Occipital lobe (tissue), 3 donors: ENCODE measurements at places on chromosomes 2 and 18. TPM values are rescaled to one million over a fixed set of nuclear protein-coding genes. Genes with fewer than 3 reads are reported as not detected.

- DNase-seq, result peak; percentile 13
Measured at GRCh38 chr18:6885992-6886796, 156.7 kb downstream of the ARHGAP28 start.

ELOA2 gene
- total RNA-seq, result not detected

GRCh38 chr2:102391565-102391964 lies 31.4 kb upstream of the IL18RAP start:
- DNase-seq, result no peak

GRCh38 chr2:11395389-11395788 lies 51.0 kb upstream of the ROCK2 start:
- no peak for DNase-seq

- DNase-seq, result no peak
Measured at GRCh38 chr18:51153659-51154371, 43.7 kb downstream of the MEX3C start.

DNA sequence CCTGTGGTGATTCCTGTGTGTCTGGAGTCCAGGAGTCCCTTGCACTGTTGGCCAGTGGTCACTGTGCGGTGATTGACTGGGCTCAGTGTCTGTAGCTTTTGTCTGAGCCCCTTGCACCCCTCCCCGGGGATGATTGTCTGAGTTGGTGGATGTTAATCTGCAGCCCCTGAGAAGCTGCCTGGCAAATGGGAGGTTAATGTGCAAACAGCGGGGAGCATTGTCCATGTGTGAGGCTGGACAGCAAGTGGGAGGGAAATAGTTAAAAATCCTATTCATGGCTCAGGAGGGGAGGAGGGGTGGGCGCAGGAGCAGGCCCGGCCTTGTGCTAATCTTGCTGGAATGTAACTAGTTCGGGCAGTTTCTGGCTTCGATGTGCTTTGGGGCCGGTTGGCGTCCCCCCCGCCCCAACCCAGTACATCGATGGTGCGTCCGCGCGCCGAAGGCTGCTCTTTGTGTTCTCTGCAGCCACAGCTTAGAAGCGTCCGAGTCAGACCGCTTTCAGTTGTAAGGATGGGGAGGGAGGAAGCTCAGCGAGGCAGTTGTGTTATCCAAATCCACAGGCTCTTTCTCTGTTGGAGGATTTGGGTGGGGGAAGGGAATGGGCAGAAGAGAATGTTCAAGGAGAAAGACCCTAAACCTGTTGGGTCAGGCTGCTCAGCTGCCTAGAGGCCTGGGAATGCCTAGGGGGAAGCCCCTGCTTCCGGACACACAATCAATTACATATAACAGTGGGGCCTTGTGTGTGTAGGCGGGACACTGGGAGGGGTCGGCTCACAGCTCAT lies 71.8 kb downstream of the TGOLN2 start:
- DNase-seq, result no peak

REG3G gene
- not detected for total RNA-seq

CREG2 gene
- 4.8 TPM for total RNA-seq

CHRND gene
- not detected for total RNA-seq

SEC11C gene
- 56.0 TPM for total RNA-seq

GRCh38 chr2:106073678-106074406 lies 120.3 kb downstream of the UXS1 start:
- DNase-seq, result no peak

RESP18 gene
- total RNA-seq, result not detected

DNA sequence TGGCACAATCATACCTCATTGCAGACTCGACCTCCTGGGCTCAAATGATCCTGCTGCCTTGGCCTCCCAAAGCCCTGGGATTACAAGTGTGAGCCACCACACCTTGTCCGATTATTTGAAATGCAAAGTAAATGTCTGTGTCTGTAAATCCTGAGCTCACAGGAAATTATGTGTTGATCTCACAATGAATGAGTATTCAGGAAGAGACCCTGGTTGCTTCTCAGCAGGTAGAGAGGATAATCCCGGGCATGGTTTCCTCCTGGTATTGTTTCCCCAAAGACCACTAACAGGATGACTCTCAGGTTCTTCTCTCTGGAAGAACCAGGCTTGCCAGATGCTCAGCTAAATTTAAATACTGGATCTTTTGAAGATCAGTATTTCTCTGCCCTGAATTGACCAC lies 147.6 kb downstream of the LDLRAD4 start:
- no peak for DNase-seq

- DNase-seq, result no peak
Measured at GRCh38 chr2:176284461-176285049, 15.3 kb downstream of the MTX2 start.

DNA sequence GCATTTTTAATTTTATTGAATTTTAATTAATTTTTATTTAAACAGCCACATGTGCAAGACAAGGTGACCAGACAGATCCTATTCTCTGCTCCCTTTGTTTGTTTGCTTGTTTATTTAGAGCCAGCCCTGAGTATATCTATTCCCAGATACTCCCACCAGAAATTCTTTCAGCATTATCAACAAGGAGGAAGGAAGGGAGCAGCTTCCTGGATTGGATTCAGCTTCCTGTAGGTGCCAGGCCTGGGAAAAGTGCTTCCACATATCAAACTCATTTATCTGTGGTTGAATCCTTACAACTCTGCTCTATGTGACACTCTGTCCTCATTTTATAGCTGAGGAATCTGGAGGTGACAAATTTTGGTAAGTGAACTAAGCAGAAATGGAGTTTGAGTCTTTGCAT lies 60.5 kb upstream of the KLF7 start:
- DNase-seq, result no peak

LCT gene
- total RNA-seq, result not detected

ABI2 gene
- total RNA-seq, result 217 TPM

DNA sequence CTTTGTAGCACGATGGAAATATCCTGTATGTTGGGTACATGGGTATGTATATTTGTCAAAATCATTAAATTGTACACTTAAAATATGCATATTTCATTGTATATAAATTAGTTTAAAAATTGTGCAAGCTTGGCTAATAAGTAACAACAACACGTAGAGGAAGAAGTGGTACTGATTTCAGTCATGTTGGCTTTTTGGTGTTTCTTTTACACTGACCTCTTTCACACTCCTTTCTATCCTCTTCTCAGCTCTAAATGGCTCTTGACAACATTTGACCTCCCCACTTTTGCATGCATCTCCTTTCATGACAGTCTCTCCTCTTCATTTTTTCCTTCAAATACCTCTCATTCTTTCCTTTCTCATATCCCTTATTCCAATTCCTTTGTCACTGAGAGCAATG lies 801.4 kb upstream of the ZEB2 start:
- no peak for DNase-seq

BAZ2B gene
- 189 TPM for total RNA-seq

CCDC102B gene
- 20.1 TPM for total RNA-seq

DNA sequence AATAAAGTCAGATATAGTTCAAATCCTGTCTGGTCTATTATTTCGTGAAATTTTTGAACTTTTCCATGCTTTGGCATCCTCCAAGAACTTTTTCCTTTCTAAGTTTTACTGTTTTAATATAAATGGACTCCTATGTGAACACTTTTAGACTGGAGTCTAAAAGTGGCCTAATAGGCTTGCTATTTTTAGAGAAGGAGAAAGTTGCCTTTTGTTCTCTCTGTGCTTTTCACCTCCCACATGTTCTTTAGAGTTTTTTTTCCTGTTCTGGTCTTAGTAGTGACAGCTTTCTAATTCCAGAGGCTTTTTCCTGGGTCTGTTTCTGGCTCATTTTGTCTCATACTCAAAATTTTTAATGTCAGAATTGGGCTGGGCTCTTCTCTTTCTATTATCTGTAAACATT lies 72.2 kb downstream of the ADAM23 start:
- no peak for DNase-seq

GRCh38 chr2:107931412-107931811 lies 54.9 kb upstream of the SLC5A7 start:
- no peak for DNase-seq

GPR148 gene
- total RNA-seq, result 0.31 TPM

DNA sequence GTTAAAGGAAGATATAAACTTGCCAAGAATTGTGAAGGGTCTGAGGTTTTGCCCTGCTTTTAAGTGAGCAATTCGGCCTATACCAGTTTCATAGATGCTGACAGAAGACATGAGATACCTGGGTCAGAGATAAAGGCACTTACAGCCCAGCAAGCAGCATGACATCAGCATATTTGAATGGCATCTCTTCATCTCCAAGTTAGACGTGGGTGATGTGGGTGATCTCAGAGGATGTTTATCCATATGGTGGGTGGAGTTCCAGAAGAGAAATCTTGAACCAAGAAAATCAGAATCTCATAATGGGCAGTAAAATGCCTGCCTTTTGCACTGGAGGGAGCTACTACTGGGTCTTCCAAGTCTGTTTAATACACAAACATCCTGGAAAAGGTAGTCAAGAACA lies 44.7 kb downstream of the GYPC start:
- DNase-seq, result no peak

GRCh38 chr2:215436705-215437565 lies 1.1 kb upstream of the FN1 start:
- DNase-seq, result no peak

G6PC2 gene
- total RNA-seq, result not detected

DNA sequence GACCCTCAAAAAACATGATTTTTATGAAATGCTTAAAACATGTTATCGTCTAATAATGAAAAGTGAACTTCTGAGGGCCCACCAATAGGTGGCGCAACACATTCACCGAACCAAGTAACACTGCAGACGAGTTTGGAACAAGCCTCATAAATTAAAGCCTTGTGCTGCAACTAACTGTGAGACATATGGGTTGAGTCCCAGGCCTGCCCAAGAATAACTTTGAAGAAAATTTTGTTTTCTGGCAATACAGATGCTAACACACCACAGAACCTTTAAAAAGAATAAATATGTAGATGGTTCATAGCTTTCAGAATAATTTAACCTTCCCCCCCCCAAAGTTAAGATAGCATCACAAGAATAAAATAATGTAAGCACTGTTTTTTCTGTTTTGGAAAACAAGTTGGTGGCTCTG lies 285.9 kb downstream of the RNF144A start:
- peak; percentile 25 for DNase-seq

DNA sequence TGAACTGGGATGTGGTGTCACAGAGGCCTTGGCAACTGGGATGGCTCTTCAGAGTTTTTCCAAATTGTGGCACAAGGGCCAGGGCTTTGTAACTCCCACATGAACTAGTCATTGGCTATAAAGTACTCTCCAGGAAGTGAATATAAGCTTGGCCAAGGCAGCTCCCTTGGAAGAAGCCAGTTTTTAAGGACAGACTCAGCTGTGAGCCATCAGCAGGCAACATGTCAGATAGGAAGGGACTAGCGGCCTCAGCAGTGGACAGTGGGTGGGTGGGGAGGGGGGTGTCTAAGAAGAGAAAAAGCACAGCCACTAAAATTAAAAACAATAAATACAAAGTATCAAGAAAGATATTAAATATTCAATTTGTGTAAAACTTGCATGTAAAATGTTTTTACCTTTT lies 691.1 kb upstream of the PIK3C3 start:
- DNase-seq, result no peak

DNA sequence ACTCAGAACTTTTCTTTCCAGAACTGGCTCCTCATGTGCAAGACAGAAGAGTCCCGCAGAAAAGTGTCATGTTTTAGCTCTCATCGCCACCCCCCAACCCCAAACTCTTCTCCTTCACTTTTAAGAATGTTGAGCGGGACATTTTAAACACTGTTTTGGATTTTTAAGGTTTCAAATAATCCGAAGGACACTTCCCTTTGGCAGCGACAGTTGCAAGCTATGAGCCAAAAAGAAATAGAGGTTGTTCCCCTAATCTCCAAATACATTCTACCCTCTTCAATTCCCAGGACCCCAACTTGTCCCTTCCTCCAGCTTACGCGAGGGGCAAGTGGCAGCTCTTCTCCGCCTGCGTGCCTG lies 678 bp upstream of the UBE2E3 start:
- DNase-seq, result no peak

DNA sequence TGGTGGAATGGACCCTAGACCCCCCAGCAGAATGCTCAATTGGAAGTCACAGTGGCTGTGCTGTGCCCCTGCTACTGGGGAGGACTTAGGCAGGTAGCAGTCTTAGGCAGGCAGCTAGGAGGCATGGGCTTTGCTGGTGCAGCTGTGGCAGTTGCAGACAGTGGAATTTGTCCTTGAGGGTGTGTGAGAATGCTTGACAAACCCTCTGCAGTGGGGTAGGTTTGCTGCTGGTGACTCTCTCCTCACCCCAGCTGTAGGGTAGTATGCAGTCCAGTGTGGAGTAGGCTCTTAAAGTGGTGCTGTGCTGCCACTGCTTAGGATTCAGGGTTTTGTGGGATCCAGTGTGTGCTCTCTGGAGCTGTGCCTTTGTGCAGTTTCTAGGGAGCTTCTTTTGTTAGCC lies 61.3 kb downstream of the NUP35 start:
- DNase-seq, result no peak

DNAJC5G gene
- total RNA-seq, result not detected

- DNase-seq, result no peak
Measured at GRCh38 chr18:42734520-42734919, 381.0 kb downstream of the RIT2 start.

CEP76 gene
- 22.5 TPM for total RNA-seq

- DNase-seq, result no peak
Measured at GRCh38 chr2:177314194-177314593, 49.7 kb upstream of the NFE2L2 start.

DNA sequence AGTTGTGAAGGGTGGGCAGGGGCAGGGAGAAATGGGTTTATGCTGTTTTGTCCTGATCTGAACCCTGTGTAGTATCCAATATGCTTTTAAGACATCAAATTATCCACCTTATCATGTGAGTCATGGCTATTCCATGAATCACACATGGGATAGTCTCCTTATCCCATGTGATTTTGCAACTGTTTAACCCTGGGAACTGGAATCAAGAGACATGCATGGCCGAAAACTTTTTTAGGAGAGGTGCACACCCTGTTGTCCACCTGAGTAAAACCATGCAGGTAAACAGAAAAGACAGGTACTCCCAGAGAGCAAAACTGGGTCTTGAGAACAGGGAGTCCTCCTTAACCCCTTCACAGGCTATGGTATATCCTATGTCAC lies 490.6 kb upstream of the HS6ST1 start:
- DNase-seq, result no peak

DNA sequence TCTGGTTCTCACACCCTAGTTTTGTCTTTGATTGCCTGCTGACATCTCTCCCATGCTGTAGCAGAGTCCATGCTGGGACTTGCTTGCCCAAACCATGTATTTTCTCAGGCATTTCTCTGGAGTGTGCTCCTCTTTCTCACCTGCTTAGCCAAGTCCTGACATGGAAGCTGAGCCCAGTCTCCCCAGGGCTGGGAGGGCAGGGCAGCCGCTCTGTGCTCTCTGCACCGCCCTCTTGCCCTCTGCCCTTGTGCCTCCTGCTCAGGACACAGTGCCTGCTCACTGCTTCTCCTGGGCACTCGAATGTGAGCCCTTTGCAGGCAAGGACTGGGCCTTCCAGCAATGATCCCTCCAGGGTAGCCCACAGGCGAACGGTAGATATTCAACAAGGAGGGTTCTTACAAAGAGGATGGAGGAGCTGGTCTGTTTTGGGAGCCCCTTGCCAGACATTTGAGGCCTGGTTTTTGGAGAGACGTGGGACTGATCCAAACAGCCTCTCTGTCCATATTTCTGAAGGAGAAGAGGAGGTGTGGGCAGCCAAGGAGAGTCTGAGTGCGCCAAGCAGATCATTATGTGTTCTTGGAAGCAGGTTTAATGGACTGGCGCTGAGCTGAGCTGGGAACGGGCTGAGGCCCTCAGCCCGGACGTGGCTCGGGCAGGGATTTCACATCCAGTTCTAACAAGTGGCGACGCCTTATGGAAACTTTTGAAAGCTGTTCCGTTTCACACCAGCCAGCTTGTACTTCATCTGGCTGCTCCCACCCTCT lies 4.0 kb downstream of the SLC14A2 start:
- no peak for DNase-seq

GRCh38 chr2:214624166-214624760 lies 185.2 kb downstream of the BARD1 start:
- DNase-seq, result no peak

PLB1 gene
- 2.3 TPM for total RNA-seq

- DNase-seq, result no peak
Measured at GRCh38 chr2:131042148-131042775, 51.0 kb downstream of the FAM168B start.

CHAC2 gene
- total RNA-seq, result 5.3 TPM
